ENCODE measurements at places on chromosomes 16 and 17.

DNA sequence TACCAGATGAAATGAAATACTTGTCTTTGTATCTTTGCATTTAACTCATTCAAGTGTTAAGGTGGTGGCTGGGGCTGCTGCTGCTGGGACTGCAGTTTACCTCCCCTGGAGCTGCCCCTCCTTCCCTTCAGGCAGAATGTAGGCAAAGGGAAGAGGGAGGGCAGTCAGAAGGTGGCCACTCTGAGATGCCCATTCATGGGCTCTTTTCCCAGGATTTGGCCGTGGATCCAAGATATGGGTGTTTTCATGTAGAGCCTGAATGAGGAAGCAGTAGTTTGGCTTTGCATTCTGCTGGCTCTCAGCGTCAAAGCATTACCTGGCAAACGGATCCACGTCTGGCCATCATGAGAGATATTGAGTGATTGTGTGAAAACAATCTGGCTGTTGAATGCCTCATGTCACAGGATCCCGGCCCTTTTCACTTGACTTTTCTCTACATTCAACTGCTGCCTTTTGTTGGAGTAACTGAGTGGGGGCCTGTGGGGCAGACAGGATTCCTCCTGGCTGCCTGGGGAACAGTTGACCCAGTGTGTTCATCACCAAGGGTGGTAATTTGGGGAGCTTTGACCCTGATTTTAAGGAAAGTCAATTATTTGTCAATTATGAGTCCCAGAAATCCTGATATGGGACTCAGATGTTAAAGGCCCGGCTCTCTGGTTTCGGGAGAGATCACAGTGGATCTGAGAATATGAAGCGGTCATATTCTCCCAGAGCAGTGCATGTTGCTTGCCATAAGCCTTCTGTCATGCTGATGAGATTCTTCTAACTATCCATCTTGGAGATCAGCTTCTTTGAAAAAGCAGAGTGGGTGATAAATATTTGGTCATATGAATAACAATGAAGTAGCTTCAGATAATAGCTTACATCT, 236.8 kb downstream of the IRX3 start:
- DNase-seq, result no peak

DNA sequence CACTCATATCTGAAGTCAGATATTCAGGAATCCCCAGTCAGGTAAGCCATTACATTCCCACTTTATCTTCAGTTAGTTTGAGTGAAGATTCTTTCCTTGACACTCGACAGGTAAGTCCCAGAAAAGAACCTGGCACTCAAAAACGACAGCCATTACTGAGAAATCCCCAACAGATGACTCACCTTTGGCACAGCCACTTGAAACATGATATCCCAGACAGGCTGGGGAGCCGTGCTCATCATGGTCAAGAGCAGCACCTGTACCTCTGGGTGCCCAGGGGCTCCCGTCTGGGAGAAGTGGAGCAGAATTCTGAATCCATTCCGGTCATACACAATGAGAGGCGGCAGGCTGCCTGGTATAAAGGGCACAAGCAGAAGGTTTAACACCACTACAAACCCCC, 16.8 kb upstream of the COG7 start:
- DNase-seq, result no peak

GRCh38 chr16:79598348-79599181, 2.0 kb downstream of the MAF start:
- DNase-seq, result no peak

DNA sequence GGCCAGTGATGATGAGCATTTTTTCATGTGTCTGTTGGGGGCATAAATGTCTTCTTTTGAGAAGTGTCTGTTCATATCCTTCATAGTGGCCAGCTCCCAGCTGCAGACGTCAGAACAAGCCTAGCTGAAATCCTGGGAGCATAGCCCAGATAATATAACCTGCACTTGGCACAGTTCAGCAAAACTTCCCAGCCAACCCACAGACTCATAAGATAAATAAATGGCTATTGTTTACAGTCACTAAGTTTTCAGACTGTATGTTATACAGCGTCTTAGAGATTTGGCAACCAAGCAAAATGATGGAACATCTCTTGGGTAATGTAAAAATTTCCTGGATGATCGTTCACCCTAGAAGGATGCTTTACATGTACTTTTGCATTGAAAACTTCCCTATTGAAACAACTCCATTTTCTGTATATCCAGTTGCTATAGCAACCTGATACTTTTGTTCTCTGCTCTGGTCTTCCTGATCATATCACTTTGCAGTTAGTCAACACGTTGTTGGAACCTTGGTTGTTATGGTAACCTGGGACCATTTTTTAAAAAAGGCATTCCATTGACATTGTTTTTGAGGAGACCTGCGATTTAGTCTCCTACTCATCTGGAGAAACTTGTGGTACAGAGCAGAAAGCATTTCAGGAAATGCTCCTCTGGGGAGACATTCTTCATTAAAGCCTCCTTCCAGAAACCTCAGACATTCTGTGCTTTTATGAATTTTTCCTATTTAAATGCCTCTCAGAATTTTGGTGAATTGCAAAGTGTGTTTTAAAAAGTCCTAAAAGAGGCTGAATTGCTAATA, 378.7 kb downstream of the HS3ST4 start:
- no peak for DNase-seq
